Ascending aorta (tissue), 2 donors: ENCODE measurements at places on chromosomes 4 and X. TPM values are rescaled to one million over a fixed set of nuclear protein-coding genes. Genes with fewer than 3 reads are reported as not detected.

- no peaks in the 10 kb centered on the region for H3K27me3 ChIP-seq
- no peak for DNase-seq
- no peaks in the 10 kb centered on the region for H3K4me1 ChIP-seq
- H3K27ac ChIP-seq, result no peak overlapping the region
- no peaks in the 10 kb centered on the region for H3K36me3 ChIP-seq
These were observed 310.4 kb downstream of the SPRY1 start for GRCh38 chr4:123706973-123707372.

GRCh38 chrX:69313617-69314290 lies 148.5 kb upstream of the PJA1 start:
- H3K27me3 ChIP-seq, result no peaks in the 10 kb centered on the region
- no peaks in the 10 kb centered on the region for H3K36me3 ChIP-seq
- H3K27ac ChIP-seq, result no peak overlapping the region
- H3K4me3 ChIP-seq, result no peak overlapping the region
- no peaks in the 10 kb centered on the region for H3K4me1 ChIP-seq

GRCh38 chr4:80197601-80198440 lies 518 bp downstream of the PRDM8 start:
- H3K27ac ChIP-seq, result no peak overlapping the region
- H3K36me3 ChIP-seq, result no peaks in the 10 kb centered on the region
- peak overlapping the region; percentile 43 for H3K4me3 ChIP-seq
- peaks cover 13% of the 10 kb centered on the region for H3K4me1 ChIP-seq
- DNase-seq, result no peak

GRCh38 chr4:76199664-76200211 lies 13.9 kb downstream of the SCARB2 start:
- no peak for DNase-seq
- no peak overlapping the region for H3K4me3 ChIP-seq
- peaks cover 47% of the 10 kb centered on the region for H3K4me1 ChIP-seq
- peak overlapping the region; percentile 65 for H3K27ac ChIP-seq

DNA sequence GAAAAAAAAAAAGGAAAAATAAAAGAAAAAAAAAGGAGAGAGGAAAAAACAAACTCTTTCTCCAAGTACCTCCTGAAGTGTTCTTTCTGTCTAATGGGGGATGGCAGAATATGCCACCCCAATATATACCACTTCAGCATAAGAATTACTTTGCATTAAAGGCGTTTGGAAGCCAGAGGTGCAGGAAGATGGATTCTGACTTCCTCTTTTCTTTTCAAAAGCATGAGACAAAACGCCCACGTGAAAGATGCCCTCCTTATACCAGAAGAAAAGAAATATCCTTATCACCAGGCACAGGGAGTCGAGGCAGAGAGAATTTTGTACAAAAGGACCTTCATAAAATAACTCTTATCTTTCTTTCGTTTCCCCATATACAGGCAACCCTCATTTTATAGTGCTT lies 40.9 kb downstream of the COX18 start:
- H3K36me3 ChIP-seq, result no peaks in the 10 kb centered on the region
- no peak for DNase-seq
- no peak overlapping the region for H3K27ac ChIP-seq

DNA sequence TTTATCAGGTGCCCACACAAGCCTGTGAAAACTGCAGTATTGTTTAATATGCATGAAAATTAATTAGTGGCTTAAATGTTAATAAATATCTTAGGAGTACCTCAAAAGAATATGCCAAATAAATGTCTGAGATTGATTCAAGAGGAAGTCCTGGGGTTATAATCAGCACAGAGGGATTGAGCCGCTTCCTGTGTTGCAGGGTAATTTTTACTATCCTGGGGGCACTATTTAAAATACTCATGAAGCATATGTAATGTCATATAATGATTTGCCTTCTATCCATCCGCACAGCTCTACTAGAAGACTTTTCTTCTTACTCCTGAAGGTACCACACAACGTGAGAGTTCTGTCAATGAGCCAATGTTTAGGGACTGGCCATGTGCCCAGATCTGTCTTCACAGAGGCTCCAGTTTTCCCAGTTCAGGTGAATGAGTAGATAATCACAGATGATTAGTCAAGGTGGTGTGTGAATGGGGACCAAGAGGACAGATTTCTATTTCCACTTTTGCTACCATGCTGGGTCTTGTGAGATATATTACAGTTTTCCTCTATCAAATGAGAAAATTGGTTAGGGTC lies 233.3 kb downstream of the USP46 start:
- H3K27me3 ChIP-seq, result no peaks in the 10 kb centered on the region
- H3K27ac ChIP-seq, result no peak overlapping the region
- no peaks in the 10 kb centered on the region for H3K36me3 ChIP-seq
- no peaks in the 10 kb centered on the region for H3K4me1 ChIP-seq
- no peak for DNase-seq
- no peak overlapping the region for H3K4me3 ChIP-seq

The CXCL1 gene
- 18.0 TPM for total RNA-seq
